CD4-positive, alpha-beta memory T cell (primary cell): ENCODE measurements at places on chromosomes 5 and 9.

- no peak for DNase-seq
Measured at GRCh38 chr5:121378046-121378445, 473.6 kb upstream of the FTMT start.

DNA sequence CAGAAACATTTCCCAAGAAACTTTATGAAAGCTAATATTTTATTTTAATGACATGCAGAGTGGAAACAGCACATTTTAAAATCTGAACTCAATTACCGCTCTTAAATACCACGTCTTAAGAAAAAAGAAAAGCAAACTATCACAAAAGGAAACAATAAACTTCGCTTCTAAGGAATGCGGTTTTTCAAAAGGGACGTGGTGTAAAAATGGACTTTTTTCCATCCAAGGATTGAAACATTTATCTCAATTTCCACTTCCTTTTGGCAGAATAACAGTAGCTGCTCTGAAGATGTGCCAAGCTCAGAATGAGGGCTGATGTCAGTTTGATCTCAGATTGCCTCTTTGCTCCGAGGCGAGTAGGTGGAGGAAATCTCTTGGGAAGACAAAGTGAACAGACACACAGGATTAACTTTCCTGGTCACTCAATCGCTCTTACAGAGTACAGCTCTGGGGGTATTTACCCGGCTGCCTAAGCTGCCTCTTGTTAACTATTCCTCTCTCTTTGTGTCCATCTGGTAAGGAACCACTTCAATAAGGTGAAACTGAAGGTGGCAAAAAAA is 158.5 kb downstream of the TRPM6 start:
- no peak for DNase-seq

- DNase-seq: peak; percentile 41
Measured at GRCh38 chr5:112174959-112175594, 244.0 kb downstream of the EPB41L4A start.

GRCh38 chr5:80964919-80965318 is 4.8 kb downstream of the RASGRF2 start:
- no peak for DNase-seq

GRCh38 chr5:38608874-38609273 is 52.4 kb upstream of the LIFR start:
- DNase-seq: no peak

DNA sequence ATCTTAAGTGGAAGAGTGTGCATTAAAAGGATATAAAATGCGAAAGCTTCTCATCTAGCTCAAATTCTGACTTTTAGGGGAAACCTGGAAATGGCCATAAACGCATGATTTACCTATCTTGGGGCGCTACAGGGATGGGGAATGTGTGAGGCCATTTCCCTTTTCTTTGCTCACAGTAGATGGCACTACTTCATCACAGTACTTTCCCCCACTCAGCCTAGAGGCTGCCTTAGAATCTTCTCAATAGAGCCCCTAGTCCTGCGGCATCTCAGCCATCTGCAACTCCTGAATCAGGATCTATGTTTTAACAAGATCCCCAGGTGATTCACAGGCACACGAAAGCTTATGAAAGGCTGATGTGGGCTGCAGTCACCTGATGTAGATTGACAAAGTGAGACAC is 110.8 kb downstream of the LHFPL2 start:
- no peak for DNase-seq

GRCh38 chr9:26296910-26297572 is 595.6 kb downstream of the CAAP1 start:
- DNase-seq: no peak
